Activated CD4-positive, alpha-beta T cell treated with anti-CD3 and anti-CD28 coated beads for 36 hours (primary cell): ENCODE measurements at places on chromosomes 2 and 18. TPM values are rescaled to one million over a fixed set of nuclear protein-coding genes. Genes with fewer than 3 reads are reported as not detected.

Gene IHH
- not detected for total RNA-seq

DNA sequence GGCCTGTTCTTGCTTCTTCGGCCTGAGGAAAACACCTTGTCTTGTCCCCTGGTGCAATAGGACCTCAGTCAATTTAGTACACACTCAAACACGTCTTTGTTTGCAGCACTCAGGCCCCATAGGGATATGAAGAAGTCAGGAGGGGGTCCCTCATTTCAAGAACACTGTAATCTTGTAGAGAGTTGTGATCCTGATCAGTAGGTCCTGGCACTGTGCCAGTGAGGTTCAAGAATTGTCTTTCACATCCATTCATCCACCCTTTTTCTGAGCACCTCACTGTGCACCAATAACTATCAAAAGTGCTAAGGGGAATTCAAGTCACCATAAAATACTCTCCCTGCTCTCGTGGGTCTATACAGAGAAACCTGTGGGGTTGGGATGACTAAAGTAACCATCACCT, 131.4 kb upstream of the LHCGR start:
- no peak for DNase-seq

Gene RAB11FIP5
- 16.4 TPM for total RNA-seq

GRCh38 chr2:109185821-109186570, 57.0 kb downstream of the SH3RF3 start:
- DNase-seq, result no peak

DNA sequence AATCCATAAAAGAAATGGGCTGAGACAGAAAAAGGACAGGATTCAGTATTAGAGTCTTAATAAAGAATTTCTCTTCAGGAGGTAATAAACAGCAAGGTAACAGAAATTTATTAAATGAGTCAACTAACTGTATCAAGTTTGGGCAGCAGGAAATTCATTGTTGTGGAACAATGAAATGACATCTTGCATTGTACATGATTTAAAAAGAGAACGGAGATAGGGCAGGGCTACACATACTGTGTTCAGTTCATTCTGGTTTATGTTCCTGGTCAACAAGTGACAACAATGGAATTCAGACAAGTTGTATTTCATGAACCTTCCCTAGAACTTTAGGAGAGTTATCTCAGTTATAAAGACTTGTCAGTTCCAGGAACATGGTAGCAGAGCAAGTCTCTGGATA, 961.3 kb downstream of the SOCS6 start:
- no peak for DNase-seq

GRCh38 chr18:5444847-5445246, 99.0 kb downstream of the EPB41L3 start:
- no peak for DNase-seq

Gene ANKRD23
- total RNA-seq, result 5.1 TPM

Gene EXOC6B
- 9.0 TPM for total RNA-seq

Gene ING5
- total RNA-seq, result 39.7 TPM

DNA sequence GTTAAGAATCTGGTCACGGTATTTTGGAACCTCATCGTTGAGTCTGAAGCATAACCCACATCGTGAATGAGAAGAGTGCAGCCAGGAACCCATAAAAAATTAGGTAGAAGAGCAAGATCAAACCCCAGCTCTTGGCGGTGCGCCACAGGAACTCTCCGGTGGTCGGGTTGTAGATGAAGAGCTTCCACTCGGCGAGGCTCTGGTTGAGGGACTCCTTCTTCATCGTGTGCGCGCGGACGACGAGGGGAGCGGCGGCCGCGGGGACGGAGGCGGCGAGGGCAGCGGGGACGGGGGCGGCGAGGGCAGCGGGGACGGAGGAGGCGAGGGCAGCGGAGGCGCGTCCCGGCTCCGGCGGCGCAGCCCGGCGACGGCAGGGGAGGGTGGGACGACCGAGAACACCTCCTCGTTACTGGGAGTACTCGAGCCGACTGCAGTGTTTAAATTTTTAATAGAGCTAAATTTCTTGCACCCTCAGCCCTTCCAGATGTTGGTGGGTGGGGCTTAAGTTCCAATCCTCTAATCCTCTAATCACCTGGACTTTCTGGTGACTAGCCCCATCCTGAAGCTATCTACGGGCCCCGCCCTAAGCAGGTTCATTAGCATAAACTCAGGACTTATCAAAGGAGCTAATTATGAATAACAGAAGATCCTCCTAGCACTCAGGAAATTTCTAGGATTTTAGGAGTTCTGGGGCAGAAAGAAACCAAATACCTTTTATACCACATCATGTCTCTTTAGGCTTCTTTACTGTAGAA, 20.4 kb upstream of the PAPOLG start:
- DNase-seq, result peak; percentile 38

DNA sequence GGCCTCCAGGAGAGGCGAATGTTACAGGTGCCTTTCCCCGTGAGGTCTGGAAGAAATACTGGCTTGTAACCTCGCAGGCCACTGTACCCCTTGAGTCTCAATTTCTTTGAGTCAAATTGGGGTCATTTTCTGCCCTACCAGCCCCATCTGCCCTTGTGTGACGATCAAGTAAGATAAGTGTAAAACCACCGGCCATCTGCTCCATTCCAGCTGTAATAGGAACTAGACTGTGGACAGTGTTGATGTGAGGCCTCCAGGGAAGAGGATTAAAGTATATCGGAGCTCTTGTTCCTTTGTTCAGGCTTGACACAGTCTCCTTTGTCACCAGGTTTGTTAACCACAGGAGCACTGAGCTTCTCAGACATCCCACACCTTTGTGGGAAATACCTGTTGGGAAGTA, 65.6 kb downstream of the MRPS9 start:
- no peak for DNase-seq
